ENCODE measurements at places on chromosomes 2 and 18. TPM values are rescaled to one million over a fixed set of nuclear protein-coding genes. Genes with fewer than 3 reads are reported as not detected.

GRCh38 chr18:76491776-76492668, 3.0 kb downstream of the ZNF516 start:
- peak; percentile 68 for DNase-seq

DNA sequence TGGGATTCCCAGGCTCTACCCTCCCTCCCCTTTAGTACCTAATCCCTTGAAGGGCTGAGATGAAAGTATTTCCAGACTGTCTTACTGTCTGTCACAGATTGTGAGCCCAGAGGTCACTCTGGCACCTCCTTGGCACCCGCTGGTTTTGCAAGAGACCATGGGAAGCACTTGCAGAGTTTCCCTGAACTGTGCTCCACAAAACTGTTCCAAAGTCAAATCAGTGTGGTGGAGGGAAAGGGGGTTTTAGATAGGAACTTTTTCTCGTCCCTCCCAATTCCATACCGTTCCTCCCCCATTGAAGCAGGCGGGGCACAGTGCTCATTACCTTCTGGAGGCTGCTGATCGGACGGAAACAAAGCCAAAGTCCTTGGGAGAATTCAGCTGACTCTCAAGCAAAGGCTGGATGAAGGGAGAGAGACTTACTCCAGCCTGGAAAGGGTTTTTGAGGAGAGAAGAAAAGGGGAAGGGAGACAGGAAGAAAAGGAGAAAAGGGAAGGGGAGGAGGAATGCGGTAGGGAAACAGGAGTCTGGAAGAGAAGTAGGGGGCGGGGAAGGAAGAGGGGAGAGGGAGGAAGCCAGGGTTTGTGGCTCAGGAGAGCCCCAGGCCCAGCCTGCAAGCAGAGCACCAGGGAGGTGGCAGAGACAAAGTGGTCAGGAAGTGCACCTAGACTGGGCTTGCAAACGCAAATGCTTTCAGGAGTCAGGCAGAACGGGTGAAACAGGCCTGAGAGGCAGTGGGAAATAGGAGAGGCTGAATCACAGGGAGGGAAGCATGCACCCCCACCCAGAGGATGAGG, 88.4 kb upstream of the SP3 start:
- no peak for DNase-seq

GRCh38 chr2:50397992-50398765, 633.8 kb downstream of the NRXN1 start:
- no peak for DNase-seq

Gene HOXD10
- 17.2 TPM for polyA plus RNA-seq
